ENCODE measurements at places on chromosomes 1 and 21.

- DNase-seq: no peak
These were observed 10.7 kb downstream of the RPF1 start for GRCh38 chr1:84489766-84490165.

DNA sequence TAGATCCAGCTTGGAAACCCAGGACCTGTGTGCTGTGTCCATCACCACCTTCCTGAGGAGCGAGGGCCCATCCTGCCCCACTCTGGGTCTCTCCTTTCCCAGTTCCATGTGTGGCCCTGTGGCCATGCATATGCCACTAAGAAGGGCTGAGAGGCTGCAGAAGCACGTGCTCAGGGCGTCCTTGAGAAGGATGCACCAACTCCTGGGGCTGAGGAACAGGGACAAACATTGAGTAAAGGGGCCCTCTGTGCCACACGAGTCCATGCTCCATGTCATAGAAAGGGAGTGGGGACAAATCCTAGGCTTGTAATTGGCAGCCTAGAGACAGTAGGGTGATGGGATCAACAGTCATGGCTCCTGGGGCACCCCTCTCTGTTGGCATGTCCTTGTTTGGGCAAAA is 8.4 kb downstream of the ETV3L start:
- DNase-seq: no peak

DNA sequence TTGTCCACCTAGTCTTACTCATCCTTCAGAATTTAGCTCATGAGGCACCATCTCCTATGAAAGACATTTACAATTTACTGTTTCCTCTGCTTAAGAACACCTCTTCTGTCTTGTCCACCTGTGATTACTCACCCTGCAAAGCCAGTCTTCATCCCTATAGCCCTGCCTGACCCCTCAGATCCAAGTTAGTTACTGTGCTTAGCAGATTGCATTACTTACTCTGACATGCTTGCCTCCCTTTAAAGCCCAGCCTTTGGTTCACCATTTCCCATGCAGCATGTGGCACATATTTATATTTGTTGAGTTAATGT is 60.9 kb upstream of the VCAM1 start:
- DNase-seq: no peak

- no peak for DNase-seq
These were observed 9.4 kb upstream of the HENMT1 start for GRCh38 chr1:108670131-108670773.

- DNase-seq: no peak
These were observed 9.2 kb downstream of the GPR161 start for GRCh38 chr1:168127503-168127902.

DNA sequence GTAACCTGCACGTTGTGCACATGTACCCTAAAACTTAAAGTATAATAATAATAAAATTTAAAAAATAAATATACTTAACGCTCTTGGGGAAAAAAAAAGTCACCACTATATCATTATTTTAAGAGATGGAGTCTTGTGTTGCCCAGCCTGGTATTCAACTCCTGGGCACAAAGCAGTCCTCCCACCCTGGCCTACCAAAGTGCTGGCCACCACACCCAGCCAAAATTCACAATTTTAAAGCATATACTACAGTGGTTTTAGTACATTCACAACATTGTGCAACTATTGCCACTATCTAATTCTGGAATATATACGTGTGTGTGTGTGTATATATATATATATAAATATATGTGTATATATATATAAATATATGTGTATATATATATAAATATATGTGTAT is 5.9 kb downstream of the HMGN2 start:
- DNase-seq: no peak

DNA sequence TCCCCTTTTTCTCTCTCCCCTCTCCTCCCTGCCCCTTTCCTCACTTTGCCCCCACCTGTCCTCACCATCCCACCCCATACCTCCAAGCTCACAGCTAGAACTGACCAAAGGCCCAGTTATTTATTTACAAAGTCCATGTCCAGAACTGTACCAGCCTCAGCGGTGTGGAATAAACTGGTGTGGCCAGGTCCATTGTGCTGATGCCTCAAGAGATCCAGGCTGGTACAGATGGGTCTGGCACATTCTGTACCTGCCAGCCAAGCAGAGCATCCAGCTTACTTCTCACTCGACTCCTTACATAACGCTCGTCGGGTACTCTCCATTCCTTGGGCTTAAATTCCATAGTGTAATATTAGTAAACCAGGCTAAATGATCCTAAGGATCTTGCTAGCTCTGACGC is 11.8 kb downstream of the PDZK1IP1 start:
- DNase-seq: no peak

All from activated T-cell treated with anti-CD3 and anti-CD28 coated beads, Interleukin-2, amount 50 U/mL, for 48 hours (primary cell).